ENCODE measurements at places on chromosomes 5 and 9. TPM values are rescaled to one million over a fixed set of nuclear protein-coding genes. Genes with fewer than 3 reads are reported as not detected.

The TAF11L5 gene
- total RNA-seq, result not detected

The PAPPA gene
- 10.2 TPM for total RNA-seq

The CCL27 gene
- total RNA-seq, result not detected

The CCDC152 gene
- total RNA-seq, result 1.1 TPM

The ARID3C gene
- not detected for total RNA-seq

The UBE2D2 gene
- 131 TPM for total RNA-seq

The ENTREP1 gene
- total RNA-seq, result 8.6 TPM

The TMEM171 gene
- total RNA-seq, result 15.4 TPM

The LOX gene
- 9.2 TPM for total RNA-seq

The PLEKHG4B gene
- total RNA-seq, result 0.13 TPM

The BRINP1 gene
- 1.4 TPM for total RNA-seq

The CDO1 gene
- 3.0 TPM for total RNA-seq

The PCDHGA6 gene
- total RNA-seq, result 7.2 TPM

The KDM4C gene
- total RNA-seq, result 47.1 TPM
